ENCODE measurements at places on chromosomes 16 and 17. TPM values are rescaled to one million over a fixed set of nuclear protein-coding genes. Genes with fewer than 3 reads are reported as not detected.

DNA sequence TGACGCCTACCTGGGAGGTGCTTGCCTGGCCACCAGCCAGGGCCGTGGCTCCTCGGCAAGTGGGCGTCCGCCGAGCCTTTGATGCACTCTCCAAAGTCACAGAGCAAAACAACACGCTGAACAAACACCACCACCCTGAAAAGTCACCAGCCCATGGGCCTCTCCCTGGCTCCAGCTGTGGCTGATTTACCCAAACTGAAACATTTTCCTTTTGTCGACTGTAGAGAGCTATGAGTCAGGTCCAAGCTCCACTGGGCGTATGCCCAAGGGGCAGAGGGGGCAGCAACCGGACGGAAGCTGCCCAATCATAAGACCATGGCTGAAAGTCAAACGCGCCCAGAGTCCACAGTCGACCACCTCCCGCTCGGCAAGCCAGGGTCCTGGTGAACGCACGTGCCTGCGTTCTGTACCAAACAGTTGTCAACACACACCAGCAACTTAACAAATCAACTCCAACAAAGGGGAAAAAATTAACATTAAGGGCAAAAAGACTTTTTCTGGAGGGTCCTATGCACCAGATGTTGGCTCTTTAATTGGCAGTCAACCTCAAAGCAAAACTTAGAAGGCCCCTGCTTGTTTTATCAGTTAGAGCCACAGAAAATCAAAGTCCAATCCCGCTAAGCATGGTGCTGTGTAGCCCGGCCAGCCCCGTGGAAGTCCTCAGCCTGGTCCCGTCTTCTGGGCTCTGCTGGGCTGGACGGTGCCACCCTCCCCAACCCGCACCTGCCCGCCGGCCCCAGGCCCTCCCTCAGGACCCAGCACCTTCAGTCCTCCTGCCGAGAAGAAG, 47.3 kb downstream of the TBC1D16 start:
- H3K27ac ChIP-seq: peak overlapping the region; percentile 74
- H3K4me3 ChIP-seq: peak overlapping the region; percentile 23

CTRL gene
- total RNA-seq: 0.26 TPM

- H3K36me3 ChIP-seq: no peaks in the 10 kb centered on the region
- H3K27me3 ChIP-seq: no peaks in the 10 kb centered on the region
- H3K27ac ChIP-seq: peak overlapping the region; percentile 91
These were observed 344 bp downstream of the PSME3IP1 start for GRCh38 chr16:57185446-57185944.

GGT6 gene
- not detected for total RNA-seq

USP6 gene
- total RNA-seq: not detected
